Cerebellar cortex (tissue), 1 donor: ENCODE measurements at places on chromosomes 11 and 22.
A peak's percentile ranks its signal among the peaks of the same experiment; 100 is the strongest.

DNA sequence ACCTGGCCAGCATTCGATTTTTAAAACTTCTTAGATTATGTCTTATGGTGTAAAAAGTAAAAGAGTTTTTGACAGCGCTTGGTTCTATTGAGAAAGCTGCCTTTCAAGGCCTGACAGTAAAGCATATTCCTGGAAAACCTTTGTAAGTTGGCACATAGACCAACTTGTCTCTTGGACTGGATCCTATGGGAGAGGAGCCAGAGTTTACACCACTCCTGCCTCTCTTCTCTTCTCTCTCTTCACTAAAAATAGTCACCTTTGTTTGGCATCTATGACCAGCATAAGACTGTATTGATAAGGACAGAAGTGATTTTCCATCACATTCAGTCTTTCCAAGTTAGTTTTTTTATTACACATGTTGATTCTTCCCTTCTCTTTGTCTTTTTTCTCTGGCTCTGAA, 33.7 kb downstream of the CSRP3 start:
- peak; percentile 18 for DNase-seq

- no peak for DNase-seq
Measured at GRCh38 chr11:22430639-22431038, 92.5 kb downstream of the SLC17A6 start.

DNA sequence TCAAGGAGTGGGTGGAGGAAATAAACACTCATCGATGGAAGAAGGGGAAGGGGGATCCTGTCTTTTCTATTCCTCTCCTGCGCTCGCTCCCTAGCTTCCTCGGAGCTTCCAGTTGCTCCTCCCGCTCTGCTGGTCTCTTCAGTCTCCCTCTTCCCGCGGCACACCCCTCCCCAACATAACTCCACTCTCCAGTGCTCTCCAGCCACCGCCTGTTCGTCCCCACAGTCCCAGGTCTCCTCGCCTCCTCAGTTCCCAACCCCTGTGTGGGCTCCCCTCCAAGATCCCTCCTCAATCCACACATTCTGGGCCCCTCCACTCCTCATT, 438 bp downstream of the ZW10 start:
- DNase-seq: no peak

DNA sequence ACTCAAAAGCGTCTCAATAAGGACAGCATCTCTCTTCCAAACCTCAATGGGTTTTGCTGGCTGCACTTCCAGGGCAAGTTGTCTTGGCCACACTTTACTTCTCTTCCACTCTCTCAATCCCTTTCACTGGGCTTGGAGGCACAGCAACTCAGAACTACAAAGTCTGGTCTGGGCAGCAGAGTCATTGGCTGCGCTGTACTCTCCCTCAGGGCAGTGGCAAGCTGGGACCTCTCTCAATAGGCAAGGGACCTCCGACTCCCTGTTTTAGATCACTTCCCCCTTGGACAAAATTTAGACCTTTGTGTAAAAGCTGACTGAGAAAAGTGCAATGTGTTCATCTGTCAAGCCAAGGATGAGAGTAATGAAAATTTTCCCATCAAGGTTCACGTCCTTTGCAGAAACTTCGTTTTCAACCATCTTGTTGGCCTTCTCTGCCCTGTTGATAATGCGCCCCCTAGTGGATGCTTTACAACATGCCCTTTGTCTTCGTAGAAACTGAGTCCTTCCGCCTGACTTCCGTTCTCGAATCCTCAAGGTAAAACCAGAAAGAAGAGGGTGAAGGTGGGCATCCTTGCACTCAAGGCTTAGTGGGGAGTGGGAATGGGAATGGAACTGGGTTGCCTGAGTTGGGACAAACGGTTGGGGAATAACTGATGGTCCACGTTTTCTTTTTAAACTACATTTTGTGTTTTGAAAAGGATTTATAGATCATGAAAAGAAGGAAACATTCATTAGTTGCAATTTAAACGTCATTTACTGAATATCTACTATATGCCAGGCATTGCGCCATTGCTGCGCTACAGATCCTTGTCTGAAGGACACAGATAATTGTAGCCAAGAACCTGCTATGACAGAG, 99.1 kb downstream of the CD44 start:
- peak; percentile 45 for DNase-seq

DNA sequence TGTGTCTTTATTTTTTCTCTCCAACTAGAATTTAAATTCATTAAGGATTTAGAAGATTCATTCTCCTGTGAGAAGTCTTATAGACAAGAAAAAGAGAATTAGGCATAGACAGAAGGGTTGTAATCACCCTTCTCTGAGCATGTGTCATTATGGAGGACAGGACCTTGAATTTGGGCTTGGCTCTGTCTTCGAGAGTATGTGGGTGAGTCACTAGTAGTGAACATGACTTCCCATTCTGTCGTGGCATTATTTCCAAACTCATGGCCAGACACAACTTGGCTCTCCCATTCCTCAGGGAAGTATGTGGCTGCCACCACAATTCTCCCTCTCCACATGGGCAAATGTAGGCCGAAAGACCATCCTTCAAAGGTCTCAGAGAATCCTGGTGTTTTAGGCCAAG, 14.3 kb upstream of the ANKK1 start:
- DNase-seq: no peak

DNA sequence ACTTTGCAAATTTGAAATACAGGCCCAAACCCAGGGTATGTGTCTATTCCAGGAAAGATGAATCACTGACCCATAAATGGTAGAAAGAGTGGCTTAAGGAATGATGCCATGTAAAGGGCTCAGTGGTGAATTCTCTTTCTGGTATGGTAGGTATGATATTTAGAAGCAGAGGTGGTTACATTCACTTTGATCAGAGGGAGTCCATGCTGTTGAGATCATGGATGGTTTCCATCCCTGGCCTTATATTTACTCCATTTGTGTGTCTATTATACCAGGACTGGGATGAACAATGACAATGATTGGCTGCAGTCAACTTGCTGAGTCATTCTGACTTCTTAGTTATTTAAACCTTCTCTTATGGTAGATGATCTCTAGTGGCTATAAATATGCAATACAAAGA, 419.8 kb upstream of the LRRC4C start:
- DNase-seq: no peak

DNA sequence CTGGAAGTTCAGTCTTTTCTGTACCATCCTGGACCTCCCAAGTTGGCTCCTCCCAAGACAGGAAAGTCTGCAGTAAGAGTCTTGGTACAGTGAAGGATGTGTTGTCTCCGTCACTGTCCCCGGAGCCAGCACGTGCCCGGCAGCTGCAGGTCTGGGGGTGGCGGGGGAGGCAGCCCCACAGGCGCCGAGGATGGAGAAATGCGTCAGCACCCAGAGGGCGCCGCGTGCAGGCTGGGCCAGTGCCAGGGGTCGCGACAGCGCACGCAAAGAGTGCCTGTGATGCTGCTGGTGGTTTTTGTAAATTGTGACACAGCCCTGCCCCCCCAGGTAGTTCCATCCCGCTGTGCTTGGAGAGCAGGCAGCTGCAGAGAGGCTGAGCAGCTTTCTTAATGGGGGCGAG, 1200.5 kb downstream of the BRD1 start:
- DNase-seq: no peak

DNA sequence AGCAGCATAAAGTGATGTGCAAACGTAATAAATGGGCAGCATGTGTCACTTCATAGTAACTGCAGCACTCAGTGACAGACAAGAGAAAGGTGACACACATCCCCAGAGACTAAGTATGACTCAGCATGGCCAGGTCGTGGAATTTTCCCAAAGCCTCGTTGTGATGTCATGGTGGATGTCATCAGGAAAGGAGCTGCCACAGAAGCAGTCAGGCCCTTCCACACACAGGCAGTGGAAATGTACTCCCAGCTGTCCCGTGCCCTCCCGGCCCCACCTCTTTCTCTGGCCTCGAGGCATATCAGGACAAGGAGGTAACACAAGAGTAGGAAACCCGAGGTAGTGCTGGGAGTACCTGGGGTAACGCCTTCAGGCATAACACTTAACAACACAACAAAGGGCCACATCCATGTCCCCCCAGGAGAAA, 8.1 kb downstream of the PC start:
- DNase-seq: peak; percentile 72

- peak; percentile 73 for DNase-seq
Measured at GRCh38 chr11:31804312-31805036, 6.6 kb downstream of the PAX6 start.

DNA sequence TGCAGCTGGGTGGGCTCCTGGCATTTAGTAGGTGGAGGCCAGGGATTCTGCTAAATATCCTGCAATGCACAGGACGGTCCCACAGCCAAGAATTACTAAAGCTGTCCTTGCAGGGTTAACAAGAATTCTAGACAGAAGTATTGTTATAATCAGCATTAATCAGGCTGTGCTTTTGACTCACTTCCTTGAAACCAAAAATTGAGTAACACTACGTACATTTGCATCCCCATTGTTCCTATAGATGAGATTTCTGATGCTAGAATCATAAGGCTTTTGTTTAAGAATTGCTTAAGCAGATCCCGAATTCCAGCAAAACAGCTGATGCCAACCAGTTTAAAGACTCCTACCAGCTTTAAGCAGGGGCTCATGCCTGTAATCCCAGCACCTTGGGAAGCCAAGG, 11.4 kb downstream of the SLC6A5 start:
- no peak for DNase-seq

GRCh38 chr22:35308480-35309021, 8.9 kb downstream of the TOM1 start:
- no peak for DNase-seq
